NCI-H446 treated with DMSO at 0.1 percent for 48 hours (cell line): ENCODE measurements at places on chromosomes 13 and 19.

DNA sequence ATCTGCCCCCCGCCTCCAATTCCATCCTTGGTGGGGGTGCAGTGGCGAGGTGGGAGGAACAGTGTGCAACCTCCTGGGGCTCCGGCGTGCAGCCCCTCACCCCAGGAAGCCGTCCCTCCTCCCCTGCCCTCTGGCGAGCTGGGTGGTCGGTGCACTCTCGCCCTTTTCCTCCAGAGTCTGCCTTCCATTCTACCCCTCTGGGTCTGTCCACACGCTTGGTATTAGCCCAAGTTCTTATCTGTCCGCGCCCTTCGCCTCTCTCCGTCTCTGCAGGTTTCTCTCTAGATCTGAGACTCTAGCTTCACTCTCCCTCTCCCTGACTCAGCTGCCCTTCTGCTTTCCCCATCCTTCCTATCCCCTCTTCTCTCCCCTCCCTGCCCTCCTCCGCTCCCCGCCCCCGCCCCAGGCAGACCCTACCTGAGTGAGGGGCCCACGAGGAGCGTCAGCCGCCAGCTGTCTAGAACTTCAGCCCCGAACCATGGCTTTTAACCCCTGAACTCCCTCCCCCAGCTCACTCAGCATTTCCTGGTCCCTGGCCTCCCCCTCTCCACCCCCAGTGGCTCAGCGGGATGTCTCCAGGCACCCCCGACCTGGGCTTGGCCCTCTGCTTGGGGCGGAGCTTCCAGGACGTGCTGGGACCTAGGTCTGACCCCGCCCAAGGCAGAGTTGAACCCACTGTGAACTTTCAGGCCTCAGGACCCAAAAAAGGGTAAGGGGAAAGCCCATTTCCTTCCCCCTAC, 499 bp upstream of the KLK13 start:
- no peak for DNase-seq

DNA sequence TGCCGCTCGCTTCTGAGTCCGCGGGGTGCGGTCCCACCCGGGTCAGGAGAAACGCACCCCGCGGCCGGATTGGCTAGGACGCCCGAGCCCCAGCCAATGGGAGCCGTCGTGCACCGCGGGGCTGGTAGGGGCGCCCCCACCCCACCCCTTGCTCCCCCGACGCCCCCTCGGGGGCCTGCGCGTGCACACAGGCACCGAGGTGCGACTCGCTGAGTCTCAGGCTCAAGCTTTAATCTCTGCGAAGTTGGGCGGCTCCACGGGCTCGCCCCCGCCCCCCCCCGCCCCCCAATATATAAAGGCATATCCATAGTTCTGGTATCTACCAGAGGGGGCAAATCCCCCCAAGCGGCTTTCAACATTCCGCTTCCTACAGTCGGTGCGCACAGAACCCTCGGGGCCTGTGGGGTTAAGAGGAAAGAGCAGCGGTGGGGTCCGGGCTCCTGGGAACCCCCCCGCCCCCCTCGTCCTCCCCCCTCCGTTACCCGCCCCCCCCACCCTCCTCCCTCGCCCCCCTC, at the start of gene COX6B2:
Gene COX6B2 (minus strand): TSS at position 22 of the 515 bp plus-strand sequence. CDS start 198 bp downstream, outside the sequence.
- no peak for DNase-seq

DNA sequence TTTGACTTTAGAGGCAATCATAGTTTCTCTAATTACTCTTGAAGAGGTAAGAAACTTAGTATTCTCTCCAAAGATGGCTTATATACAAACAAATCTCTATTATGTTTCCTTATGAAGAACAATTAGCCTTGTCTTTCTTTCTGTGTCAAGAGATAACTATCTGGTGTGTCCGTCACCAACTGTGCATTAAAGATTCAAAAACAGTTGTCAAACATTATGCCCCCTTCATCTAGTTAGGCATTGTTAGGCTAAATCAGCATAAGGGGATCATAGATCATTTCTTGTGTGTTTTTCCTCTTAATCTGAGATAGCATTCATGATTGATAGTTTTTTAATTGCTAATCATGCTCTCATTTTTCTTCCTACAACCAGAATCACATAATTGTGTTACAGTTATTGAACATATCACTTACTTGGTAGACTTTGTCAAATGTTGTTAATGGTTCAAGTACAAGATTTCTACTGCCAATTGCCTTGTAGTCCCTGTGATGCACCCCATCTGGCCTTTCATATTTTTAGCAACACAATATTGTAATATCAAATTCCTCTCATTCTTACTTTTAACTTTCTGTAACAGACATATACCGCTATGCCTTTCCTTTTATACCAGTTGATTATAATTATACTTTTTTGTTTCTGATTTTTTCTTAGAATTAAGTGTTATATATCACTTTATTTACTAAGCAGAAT, 612.7 kb downstream of the SLITRK6 start:
- DNase-seq, result no peak

GRCh38 chr19:6723738-6724137, 3.3 kb upstream of the C3 start:
- DNase-seq, result no peak

- DNase-seq, result no peak
Measured at GRCh38 chr19:3520166-3521103, 14.3 kb downstream of the FZR1 start.

GRCh38 chr13:80329250-80329649, 11.7 kb downstream of the SPRY2 start:
- DNase-seq, result no peak

DNA sequence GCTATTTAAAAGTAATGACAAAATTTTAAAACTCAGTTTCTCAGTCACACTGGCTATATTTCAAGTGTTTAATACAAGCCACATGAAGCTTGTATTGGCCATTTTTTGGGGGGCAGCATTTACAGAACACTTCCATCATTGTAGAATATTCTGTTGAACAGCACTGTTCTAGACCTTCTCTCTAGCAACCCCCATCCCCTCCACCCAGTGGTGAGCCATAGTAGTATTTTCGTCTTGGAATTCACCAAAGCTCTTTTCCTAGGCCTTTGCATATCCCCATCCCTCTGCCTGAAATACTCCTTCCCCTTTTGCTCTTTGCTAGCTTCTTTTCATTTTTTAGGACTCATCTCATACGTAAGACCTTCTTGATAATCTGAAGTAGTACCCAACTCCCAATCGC, 99.5 kb downstream of the ZC3H13 start:
- DNase-seq, result no peak

GRCh38 chr19:35843676-35844481, 8.4 kb downstream of the NPHS1 start:
- DNase-seq, result no peak

DNA sequence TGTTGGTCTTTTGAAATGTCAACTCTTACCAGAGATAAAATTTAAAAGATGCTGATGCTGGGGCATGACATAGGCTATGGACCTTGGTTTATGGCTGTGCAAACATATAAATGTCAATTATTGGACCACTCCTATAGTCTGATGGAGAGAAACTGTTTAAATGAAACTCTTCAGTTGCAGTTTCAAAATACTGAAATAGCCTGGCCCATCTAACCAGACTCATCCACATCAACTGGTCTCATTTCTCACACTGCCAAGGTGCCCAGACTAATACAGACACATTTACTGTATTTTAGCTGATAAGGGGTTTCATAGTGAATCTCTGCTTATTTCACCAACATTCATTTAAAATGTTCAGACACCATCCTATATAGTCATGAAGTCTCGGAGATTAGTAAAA, 19.9 kb downstream of the SERPINE3 start:
- DNase-seq, result no peak

DNA sequence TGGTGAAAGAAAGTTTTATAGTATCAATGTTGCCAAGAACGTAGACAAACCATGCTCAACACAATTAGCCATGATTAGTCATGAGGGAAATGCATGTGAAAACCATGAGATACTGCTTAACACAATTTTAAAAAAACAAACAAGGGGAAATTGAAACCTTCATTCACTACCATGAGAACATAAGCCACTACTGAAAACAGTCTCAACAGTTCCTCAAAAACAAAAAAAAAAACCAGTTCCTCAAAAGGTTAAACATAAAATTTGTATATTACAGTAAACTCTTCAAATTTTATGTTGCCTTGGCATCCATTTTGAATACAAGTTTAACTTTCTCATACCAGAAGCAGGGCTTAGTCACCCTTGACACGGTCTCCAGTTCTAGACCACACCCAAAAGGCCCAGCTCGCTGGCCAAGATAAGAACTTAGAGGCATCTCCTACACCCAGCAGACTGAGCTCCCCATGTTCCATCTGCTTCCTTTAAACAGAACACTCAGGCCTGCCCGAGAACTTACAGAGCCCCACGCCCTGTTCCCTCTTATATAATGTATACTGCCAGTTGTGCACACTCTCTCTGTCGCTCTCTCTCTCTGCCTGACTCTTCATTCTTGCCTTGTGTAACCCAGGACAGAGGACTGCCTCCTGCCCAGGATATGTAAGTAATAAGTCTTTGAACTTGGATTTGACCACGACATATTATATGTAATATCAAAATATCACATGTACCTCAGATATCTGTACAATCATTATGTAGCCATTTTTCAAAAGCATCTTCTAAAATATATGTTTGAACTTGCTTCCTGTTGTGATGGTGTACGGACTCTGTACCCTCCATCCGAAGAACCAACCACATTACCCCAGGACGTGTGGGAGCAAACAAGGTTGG, 67.4 kb downstream of the STK24 start:
- DNase-seq, result no peak

- no peak for DNase-seq
Measured at GRCh38 chr19:49645592-49645991, 3.6 kb downstream of the SCAF1 start.

GRCh38 chr13:27279506-27279905, 8.9 kb downstream of the RASL11A start:
- no peak for DNase-seq

DNA sequence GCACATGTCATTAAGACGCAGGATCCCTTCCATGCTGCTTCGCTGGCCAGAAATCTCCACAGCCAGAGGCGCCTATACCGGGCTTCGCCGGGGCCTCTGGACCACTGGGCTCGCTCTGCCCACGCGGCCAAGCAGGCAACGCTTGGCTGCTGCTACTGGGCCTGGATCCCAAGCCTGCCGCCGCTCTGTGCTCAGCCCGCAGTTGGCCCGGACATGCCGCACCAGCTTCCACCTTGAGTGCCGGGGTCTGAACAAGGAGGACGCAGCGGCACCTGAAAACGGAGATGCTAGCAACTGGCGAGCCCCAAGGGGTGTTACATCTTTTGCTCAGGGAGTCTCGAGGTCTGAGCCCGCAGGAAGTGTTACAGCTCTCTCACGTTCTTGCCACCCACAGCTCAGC, 409.9 kb upstream of the SGCG start:
- no peak for DNase-seq

DNA sequence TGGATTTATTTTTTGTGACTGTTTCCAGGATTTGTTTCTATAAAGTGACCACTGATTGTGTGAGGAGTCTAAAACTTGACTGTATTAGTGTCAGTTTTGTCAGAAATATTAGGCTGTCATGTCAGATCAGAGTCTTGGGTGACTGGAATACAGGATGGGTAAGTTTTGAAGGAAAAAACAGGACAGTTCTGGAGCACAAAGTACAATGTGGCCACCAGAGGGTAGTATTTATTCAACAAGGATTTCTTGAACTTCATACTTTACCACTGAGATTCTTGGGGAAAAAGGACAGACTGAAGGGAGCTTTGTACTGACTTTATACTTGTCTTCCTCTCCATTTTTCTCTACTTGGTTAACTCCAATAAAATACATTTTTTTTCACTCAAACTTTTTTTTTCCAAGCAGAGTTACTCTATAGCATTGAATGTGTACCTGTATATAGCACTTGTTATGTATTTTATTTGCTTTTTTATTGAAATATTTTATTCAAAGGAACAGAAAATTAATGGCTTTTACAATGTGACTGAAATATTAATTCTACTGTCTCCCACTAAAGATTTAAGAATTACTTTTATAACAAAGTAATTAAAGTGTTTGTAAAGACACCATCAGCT, 51.1 kb downstream of the LMO7 start:
- DNase-seq, result no peak

DNA sequence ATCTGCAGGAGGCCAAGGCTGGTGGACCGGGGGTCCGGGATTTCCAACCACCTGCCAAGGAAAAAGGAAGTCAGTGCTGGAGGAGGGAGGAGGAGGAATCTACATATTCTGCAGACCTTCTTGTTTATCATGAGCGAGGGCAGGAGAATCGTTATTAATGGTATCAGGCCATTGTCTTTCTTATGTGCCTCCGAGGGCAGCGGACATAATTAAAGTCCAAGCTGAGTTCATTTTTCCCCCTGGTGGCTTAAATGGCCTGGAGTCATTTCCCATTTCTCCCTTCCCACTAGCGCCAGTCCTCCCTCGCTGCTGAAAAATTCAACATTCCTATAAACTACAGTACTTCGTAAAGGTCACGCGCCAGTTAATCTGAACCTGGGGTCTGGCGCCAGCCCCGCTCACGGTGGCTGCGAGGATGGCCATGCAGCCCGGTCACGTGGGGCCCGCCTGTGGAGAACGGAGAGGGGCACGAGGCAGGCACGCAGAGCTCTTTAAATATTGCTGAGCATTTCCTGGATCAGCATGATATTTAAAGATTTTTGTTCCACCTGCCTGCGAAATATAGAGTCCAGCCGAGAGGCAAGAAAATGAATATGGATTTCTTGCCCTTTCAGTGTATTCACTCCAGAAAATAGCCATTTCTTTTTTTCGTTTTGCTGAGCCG, 85.2 kb upstream of the PCDH8 start:
- DNase-seq, result no peak

GRCh38 chr19:40144151-40144550, 47.1 kb upstream of the MAP3K10 start:
- DNase-seq, result no peak

DNA sequence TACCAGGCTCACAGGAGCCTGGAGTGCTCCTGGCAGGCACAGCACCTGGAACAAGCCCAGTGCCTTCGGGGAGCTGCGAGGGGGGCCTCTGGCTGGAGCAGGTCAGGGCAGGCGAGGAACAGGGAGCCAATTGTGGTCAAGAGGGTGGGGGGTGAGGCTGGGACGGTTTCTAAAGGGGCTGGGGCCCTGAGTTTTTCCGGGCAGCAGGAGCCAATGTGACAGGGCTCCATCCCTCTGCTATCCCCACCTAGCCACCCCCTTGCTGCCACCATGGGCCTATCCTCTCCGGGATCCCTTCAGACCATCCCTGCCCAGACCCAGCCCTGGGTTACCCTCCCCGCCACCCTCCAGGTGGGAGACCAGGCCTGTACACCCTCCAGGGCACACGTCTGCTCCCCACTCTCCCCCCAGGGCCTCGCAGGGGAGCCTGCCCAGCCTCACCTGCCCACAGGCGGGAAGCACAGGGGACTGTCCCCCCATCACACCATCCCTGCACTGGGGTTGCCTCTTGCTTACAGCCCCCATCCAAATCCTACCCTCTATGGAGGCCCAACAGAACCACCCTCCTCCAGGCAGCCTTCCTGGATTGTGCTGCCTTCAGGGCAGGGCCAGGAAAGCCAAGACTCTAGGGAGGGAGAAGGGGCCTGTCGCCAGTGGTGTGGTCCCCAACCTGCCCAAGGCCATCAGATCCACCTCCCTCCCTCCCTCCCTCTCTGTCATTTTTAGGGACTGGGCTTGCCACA, 121.0 kb downstream of the URI1 start:
- DNase-seq, result no peak

- no peak for DNase-seq
Measured at GRCh38 chr19:55540619-55541018, 3.7 kb upstream of the SBK2 start.

GRCh38 chr13:39870197-39870747, 214.8 kb downstream of the COG6 start:
- peak; percentile 93 for DNase-seq

- no peak for DNase-seq
Measured at GRCh38 chr19:42424712-42425131, 2.5 kb downstream of the LIPE start.
